Stimulated activated CD4-positive, alpha-beta T cell treated with anti-CD3 and anti-CD28 coated beads, Interleukin-4, amount 100 ng/mL, for 4 hours (primary cell): ENCODE measurements at places on chromosomes 2 and 18.

- no peak for DNase-seq
These were observed 41.8 kb downstream of the CCDC102B start for GRCh38 chr18:68839701-68840100.

DNA sequence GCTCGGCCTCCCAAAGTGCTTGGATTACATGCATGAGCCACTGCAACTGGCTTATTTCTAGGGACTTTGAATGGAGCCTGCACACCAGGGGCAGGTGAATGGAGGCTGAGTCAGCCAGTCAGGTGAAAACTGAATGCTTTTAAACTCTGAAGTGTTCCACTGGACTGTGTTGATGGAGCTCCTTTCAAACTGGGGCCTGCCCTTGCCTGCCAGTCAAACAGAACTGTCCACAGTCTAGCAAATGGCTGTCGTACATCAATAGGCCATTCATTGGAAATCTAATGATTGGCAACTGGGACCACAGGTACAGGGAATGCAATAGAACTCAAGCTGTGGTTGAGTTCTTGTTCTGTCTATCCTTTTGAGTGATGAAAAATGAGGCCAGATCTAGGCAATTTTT, 966 bp upstream of the NOSTRIN start:
- DNase-seq = no peak

DNA sequence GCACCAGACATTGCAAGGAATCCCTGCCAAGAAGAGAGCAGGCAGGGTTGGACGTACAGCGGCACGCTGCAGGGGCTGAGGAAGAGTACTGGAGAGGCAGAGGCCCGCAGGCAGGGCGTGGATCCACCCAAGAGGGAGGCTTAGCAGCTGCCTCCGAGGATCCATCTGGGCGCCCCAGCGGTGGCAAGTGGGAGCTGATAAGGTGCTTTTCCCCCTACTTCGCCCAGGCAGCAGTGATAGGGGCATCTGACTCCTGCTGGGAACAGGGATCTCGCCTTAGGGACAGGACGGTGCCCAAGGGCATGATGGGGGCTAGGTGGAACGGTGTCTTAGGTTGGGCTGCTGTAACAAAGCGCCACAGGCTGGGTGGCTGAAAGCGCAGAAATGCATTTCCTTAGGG, 67.4 kb upstream of the HS6ST1 start:
- DNase-seq = no peak

- no peak for DNase-seq
These were observed 948 bp upstream of the GATA6 start for GRCh38 chr18:22168360-22168921.

DNA sequence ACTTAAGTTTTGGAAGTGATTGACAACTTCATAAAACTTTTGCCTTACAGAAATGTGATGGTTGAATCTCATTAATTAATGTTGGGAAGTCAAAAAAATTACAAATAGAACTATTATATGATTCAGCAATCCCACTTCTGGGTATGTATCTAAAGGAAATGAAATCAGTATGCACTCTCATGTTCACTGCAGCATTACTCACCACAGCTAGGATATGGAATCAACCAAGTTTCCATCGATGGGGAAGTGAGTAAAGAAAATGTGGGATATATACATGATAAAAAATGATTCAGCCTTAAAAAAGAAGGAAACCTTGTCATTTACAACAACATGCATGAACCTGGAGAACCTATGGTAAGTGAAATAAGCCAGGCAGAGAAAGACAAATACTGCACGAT, 112.4 kb upstream of the WDR75 start:
- DNase-seq = no peak

DNA sequence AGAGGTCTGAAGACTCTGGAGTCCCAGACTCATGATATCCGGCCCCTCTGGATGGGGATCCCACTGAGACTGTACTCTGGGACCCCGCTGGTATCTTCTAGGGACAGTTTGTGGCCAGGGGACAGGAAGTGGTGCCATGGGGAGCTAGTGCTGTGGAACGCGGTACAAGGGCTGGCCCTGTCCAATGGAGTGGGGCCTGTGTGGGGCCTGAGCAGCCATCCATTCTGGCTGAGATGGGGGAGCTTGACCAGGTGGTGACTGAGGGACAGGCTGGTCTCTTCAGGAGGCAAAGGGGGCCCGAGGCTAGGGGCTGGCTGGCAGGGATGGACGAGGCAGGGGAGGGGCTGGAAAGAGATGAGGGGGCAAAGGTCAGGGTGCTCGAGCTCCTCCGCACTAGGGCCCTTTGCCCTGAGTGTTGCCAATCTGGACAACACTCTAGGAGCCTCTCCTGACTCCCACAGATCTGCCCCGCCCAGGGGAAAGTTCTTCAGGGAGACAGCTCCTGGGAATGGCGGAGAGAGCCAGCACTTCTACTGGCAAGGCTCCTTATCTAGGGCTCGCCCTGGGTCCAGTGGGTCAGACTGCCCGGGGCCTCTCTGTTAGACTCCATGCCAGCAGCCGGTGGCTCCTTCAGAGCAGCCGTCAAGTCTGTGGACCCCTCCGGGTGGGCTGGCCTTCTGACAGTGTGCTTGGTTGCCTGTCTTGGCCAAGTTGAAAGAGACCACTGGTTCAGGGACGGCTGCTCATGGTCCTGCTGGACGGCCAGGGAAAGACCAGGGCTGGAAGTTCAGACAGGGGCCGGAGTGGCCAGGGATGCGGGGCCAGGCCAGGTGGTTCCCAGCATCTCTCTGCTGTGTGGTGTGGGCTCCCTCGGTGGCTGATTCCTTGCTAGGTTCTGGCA, 12.3 kb downstream of the MALL start:
- no peak for DNase-seq

- no peak for DNase-seq
These were observed 32.3 kb downstream of the C1D start for GRCh38 chr2:68030529-68030928.

DNA sequence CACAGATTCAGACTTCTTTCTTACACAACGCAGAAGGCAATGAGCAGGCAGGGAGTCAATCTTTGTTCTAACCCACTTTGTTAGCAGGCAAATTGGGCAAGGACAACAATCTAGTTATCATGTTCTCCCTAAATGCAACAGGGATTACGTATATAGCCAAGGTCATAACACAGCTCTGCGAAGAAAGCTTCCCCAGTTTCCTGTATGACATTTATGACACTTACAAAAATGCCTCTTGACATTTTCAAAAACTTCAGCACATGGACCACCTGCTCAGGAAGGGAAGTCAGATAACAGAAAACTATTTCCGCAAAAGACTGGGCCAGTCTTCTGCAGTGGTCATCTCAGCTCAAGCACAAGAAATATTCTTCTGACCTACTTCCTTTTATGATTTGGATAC, 106.1 kb downstream of the IRS1 start:
- no peak for DNase-seq

DNA sequence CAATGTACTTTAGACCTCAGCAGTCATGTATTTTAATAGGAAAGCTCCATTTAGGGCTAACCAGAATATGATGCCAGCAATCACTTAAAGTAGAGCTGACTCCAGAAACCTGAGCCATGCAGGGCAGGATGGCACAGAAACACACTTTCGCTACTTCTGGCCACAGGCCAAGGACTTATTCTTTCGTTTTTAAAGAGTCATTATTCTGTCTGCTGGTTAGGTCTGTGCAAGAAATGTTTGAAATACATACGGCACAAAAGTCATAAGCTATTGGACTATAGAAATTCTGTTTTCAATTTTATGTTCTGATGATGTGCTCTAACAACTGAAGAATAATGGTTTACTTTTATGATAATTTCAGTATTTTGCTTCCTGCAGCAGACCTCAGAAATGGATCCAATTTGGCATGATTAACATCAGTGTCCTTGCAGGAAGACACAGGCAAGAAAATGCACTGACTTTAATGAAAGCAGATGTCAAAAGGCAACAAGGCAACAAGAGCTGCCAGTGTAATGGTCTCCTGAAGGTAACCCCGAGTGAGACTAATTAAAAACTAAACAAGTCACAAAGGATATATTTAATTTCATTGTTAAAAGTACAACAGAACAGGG, 114.4 kb upstream of the CHRNA1 start:
- no peak for DNase-seq

- no peak for DNase-seq
These were observed 179.5 kb downstream of the PPP1R1C start for GRCh38 chr2:182165202-182165601.

GRCh38 chr2:12764849-12765605, 48.3 kb downstream of the TRIB2 start:
- DNase-seq = no peak

- no peak for DNase-seq
These were observed 31.2 kb upstream of the MAL start for GRCh38 chr2:94994063-94994913.

DNA sequence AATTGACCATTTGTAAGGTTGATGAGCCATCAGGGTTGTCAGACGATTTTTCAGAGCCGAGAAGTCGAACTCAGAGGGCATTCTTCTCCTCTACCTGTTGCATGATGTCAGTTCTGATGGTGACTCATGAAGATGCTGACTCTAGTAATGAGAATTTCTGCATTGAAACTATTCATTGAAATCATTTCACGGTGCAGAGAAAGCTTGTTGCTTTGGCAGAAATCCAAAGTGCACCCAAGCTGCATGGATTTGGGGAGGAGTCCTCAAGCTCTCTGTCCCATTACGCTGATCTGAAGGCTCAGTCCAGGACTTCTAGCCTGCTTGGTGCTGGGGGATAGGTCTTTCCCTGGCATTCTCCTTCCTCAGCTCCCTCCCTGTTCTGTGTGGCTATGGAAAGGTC, 125.7 kb upstream of the PXDN start:
- no peak for DNase-seq

DNA sequence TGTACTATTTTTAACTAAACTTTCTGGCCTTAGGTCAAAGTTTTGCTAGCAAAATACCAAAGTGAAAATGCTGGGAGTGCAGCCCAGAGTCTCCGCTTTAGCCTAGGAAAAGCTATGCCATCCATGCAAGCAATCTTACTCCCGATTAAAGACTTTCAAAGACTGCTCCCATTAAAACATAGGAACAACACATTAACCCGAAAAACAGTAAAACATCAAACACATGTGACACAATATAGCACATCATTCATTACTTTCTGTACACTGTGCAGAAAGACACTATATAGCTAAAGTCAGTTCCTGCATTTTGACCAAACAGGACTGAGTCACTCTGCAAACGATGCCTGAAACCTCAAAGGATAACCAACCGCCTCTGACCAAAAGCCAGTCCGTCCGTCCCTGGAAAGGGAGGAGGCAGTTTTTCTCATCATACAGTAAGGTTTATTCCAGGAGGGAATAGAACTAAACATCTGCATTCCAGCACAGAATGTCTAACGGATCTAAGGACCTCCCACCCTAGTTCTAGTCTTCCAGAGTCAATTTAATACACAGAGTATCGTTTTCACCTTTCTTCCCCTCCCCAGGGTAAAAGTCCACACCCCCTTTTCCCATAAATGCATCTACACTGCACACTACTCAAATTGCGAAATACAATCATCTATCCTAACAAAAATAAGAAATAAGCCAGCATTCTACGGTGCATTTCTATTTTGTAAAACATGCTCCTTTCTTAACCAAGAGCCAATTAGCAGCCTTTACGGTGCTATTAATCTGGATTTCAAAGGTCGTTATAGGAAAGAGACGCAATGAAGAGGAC, 1.7 kb downstream of the ROCK2 start:
- DNase-seq = no peak

GRCh38 chr2:122193622-122194021, 438.2 kb downstream of the TSN start:
- no peak for DNase-seq

- DNase-seq = no peak
These were observed 48.8 kb downstream of the TCF7L1 start for GRCh38 chr2:85181844-85182456.

DNA sequence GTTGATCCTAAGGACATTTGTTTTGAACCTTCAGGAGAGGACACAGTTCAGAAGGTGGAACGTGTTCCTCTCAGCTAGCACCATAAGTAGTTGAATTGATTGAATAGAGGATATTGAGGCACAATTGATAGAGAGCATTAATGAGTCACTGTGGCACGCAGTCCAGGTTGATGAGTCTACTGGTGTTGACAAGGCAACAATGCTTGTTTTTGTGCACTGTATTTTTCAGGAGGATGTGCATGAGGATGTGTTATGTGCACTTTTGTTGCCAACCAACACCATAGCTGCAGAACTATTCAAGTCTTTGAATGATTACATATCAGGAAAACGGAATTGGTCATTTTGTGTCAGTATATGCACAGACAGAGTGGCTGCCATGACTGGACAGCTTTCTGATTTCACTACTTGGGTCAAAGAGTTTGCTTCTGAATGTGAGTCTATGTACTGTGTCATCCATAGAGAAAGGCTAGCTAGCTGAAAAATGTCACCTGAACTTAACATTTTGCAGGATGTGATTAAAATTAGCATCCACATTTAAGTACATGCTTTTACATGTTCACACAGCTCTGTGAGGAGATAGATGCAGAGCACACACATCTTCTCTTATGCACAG, 140.1 kb upstream of the B3GNT2 start:
- DNase-seq = no peak

GRCh38 chr18:78765142-78765541, 214.5 kb upstream of the SALL3 start:
- no peak for DNase-seq

GRCh38 chr18:78818495-78818894, 161.1 kb upstream of the SALL3 start:
- DNase-seq = no peak

DNA sequence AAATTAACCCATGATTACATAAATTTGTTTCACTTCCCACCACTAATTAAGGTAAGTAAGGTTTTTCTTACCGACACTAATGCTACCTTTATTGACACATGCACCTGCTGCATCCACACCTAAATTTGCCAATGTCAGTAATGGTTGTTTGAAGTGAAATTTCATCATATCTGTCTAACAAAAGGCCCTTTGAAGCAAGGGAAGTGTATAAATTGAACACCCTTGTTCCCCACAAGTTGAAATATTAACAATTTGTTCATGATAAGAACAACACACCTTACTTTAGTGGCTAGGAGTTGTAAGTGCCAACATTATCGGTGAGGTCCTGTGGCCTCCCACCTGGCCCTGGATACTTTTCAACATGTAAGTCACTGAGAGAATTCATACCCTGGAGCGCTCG, 116.3 kb upstream of the CDCA7 start:
- DNase-seq = no peak

DNA sequence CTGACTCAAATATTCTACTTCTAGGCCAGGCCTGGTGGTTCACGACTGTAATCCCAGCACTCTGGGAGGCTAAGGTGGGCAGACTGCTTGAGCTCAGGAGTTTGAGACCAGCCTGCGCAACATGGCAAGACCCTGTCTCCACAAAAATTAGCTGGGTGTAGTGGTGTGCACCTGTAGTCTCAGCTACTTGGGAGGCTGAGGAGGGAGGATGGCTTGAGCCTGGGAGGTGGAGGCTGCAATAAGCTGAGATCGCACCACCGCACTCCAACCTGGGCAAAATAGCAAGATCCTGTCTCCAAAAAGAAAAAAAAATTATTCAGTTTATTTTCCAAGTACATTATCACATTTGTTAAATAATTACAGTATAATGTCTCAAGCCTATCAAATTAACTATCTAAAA, 7.3 kb downstream of the PPP3R1 start:
- DNase-seq = no peak

- DNase-seq = no peak
These were observed 55.2 kb upstream of the LDLRAD4 start for GRCh38 chr18:13163167-13163927.

- no peak for DNase-seq
These were observed 287.6 kb downstream of the MYCN start for GRCh38 chr2:16227811-16228462.
